ENCODE measurements at places on chromosomes 7 and 10.

GRCh38 chr10:17216901-17217395 is 11.1 kb upstream of the VIM start:
- no peak for DNase-seq

GRCh38 chr7:261341-262250 is 28.4 kb upstream of the FOXL3 start:
- no peak for DNase-seq

DNA sequence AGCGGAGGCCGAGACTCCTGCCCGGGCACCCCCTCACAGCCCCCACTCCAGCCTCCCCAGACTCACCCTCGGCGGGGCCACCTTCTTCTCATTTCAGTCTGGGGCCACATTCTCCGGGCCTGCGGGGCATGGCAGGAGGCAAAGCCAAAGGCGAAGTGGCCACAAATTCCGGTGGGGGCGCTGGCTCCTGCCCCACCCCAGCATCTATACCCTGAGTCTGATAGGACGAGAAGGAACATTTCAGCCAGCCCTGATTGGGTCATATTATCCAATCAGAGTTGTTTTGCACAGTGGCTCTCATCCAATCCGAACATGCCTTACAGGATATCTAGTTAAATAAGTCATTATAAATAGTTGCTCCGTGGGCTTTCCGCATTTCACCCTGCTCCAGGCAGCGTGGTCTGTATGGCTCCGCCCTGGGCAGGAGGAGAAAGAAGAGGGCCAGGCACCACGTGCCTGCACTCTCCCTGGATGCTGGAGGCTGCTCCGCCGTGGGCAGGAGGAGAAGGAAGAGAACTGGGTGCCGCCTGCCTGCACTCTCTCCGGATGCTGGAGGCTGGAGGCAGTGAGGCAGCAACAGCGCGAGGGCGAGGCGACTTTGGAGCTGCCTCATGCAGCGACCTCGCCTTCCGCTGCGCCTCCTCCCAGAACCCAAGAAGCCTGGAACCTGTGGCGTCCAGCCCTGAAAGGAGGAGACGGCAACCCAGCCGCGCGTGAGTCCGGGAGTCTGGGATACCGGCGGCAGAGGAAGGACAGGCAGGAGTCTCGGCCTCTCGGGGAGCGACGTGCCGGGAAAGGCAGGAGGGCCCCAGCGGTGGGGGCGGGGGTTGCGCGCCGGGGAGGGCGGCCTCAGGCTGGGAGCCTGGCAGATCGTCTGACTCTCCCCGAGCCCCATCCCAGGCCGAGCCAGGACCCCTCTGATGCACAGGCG is 162.9 kb downstream of the ZNF33B start:
- DNase-seq, result peak; percentile 6

DNA sequence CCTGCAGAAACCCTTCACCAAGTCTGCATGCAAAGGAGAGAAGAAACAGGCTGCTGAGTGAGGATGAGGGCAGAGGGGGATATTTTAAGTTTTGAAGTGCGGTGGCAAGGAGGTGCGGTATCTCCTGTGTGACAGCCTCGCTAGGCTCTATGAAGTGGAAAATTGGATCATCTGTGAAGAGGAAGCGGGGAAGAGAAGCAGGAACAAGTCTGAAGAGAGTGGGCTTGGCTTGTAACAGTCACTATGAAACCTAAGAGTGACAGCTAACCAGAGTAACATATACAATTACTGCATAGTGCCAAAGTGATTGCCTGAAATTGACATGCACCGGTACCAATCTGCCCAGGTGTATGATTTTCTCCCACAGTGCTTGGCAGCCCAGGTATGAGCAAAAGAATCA is 287.5 kb upstream of the KLF14 start:
- DNase-seq, result no peak

DNA sequence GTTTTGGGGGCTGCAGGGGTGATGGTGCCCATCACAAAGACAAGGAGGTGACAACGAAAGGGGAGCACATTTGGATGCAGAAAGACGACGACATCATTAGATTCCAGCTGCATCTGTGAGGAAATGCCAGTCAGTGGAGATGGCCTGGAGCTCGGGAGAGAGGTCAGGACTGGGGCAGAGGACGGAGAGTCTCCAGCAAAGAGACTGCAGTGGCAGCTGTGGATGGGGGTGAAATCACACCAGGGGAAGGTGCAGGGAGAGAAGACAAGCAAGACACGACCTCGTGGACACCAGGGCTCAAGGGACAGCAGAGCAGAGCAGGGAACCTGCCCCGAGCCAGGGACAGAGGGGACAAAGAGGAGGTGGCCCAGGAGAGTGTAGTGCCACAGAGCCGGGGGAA is 203.4 kb downstream of the PRPF18 start:
- no peak for DNase-seq

DNA sequence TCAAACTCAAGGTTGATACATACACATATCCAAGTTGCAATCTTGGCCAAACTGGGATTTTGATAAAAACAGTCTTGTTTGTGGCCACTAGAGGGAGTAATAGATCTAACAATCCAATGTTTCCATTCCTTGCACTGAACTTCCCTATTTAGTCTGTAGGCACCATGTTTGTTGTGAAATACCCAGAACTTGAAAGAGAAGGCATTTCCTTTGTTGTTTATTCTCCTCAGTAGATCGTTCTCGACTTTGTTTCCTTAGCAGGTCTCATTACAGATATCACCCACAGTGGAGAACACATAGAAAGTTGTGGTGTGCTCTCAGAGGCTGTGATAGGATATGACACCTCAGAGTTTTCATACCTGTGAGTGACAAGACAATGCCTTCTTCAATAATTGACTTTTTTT is 70.3 kb upstream of the MXI1 start:
- DNase-seq, result no peak

DNA sequence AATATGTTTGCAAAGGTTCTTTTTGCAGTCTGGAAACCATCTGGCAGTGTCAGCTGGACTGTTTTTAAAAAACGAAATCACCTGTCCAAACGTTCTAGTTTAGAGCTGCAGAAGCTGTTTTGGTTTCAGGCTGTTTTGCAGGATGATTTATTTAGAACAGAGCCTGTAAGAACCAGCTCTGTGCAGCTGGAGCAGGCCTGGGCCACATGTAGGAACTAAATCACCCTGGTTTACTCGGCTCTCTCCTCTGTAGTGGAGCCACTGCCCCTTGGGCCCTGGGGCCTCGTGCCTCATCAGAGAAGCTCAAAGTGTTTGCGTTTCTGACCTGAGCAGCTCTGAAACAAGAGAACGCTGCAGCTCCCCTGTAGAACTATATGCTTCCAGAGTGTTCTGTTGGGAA is 142.5 kb downstream of the ACTR3B start:
- DNase-seq, result no peak

DNA sequence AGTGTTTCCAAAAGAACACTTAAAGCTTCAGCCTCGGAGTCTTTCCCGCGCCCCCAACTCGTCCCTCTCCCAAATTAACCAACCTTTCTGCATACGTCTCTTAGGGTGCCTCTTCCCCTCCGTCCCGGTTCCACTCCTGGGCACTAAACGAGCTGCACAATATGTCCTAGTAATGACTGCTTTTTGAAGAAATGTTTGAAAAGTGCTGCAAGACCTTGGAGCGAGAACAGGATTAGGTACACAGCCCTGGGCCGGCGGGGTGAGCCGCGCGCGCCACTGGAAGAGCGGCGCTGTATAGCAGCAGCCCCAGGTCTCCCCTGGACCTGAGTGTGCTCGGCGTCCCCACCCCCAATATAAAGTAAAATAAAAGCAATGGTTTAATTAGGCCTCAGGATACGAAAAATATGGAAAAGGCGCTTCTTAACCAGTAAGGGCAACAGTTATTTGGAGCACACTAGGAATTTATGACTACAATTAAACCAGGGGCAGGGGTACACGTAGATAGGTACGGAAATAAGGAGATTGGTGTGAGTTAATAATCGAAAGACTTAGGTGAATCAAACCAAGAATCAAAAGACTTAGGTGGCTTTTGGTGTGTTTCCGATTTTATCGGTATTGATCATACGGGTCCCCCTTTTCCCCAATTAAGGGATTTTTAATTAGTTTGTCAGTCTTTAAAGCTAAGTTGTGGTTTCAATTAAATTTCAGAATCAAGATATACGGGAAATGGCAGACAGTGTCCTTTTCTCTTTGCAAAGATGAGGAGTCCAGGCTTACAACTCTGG is 1.9 kb downstream of the TET1 start:
- no peak for DNase-seq

DNA sequence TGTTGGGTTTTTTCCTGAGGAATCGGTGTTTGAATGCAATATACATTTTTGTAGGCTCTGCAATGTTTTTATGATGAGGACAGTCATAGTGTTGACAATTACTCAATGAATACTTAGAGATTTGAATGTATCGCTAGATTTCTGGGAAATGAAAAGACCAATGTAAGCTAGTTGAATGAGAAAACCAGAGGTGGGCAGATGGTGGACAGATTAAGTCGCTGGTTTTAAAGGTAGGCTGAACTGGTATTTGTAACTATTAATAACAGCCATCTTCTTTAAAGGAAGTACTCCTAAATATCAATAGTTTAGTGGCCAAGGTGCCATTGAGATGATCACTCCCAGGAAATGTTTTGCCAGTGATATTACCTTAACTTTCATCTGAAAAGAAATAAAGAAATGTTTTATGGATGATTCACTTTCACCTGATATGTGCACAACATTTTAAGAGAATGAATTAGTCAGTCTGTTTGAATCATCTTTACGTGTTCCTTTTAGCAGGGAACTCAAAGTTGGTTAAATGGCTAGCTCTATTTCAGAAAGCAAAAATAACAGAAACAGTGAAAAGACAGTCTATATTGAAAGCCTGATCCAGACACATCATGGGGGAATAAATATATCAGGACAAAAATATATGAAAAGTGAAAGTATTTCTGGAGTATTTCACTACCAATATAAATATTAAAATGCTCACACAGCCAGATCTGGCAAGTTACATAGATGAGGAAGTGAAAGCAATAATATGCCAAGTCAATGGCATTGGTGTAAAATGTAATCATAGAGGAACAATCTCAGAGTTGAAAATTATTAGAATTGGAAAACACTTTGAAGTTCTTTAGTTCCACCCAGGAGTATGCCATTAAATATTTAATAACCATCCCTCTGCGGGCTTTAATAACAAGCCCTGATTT is 20.7 kb downstream of the MET start:
- no peak for DNase-seq

GRCh38 chr10:73439605-73440312 is 6.4 kb upstream of the MSS51 start:
- no peak for DNase-seq

DNA sequence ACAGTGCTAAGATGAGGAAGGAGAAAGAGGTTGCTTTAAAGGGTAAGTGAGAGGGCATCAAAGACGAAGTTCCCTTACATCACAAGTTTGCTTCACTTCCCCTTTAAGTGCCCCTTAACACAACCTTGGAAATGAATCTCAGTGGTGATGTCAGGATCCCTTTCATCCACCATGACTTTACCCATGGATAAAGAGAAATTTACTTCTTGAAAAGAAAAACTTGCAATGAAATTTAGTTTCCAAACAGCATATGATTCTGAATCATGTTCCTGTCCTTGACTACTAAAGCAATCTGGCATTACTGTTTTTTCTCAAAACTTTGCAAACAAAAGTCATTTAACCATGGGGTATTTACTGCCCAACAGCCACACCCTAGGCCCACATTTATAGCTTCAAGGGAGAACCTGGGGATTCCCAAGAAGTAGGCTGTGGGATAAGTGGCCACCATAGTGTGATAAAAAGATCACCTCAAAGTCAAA is 135.9 kb downstream of the ITGB8 start:
- DNase-seq, result no peak

DNA sequence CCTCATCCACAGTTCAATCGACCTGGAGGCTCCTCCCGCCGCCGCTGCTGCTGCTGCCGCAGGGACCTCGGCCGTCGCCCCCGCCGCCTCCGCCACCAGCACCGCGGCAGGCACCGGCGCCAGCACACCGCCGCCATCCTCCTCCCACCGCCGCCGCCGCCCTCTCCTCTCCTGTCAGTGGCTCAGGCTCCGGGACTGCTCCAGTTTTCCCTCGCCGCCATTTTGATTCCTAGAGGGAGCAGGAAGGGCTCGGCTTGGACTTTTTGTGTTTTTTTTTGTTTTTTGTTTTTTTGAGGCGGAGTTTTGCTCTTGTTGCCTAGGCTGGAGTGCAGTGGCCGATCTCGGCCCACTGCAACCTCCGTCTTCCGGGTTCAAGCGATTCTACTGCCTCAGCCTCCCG is 3.0 kb upstream of the MCM10 start:
- no peak for DNase-seq

GRCh38 chr7:66604198-66604597 is 24.5 kb upstream of the KCTD7 start:
- no peak for DNase-seq

- no peak for DNase-seq
Measured at GRCh38 chr10:48533951-48534720, 70.7 kb downstream of the ARHGAP22 start.

- no peak for DNase-seq
Measured at GRCh38 chr7:149459540-149460452, 1.1 kb downstream of the ZNF777 start.

DNA sequence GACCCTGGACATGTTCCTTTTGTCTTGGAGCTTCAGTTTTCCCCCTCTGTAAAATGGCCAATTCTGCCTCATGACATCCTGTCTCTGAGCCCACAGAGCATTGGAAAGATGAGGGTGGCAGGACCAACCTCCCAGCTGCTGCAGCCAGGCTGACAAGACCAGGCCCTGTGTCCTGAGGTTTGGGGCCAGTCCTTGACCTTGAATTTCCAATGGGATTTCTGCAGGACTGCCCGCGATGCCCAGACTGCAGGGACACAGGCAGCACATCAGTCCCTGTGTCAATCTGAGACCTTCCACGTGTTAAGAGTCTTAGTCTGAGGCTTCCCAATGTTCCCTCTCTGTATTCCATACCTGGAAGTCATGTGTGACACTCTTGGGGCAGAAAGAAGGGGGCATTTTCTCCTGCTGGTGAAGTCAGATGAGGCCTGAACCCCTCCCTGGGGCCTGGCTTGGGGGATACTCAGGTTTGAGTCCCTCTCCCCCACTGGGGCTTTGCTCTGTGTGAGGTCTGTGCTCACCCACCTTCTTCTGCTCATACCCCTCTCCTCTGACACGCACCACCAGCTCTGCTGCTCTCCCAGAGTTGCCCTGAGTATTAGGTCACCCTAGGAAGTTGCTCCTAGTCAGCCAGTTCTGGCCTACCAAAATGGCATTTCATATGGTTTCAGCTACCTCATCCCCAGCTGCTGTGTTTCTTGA is 79.2 kb downstream of the ADCY1 start:
- DNase-seq, result no peak

DNA sequence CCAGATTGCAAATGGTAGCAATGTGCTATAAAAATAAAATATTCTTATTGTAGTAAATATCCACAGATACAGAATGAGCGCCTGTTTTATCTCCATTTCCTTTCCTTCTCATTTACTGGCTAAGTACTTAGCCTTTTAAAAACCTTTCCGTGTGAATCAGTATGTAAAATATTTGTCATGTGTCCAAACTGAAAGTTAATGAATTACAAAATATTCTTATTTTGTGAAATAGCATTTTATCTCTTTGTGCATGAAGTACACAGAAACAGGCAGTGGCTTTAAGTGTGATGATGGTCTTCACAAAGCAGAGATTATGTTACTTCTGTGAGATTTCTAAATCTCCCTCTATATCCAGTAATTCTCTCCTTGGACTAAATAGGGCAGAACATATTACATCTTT is 56.7 kb upstream of the KIAA1217 start:
- no peak for DNase-seq

GRCh38 chr10:70963271-70963670 is 74.9 kb upstream of the PCBD1 start:
- no peak for DNase-seq
